ENCODE measurements at places on chromosomes 11 and 22.

DNA sequence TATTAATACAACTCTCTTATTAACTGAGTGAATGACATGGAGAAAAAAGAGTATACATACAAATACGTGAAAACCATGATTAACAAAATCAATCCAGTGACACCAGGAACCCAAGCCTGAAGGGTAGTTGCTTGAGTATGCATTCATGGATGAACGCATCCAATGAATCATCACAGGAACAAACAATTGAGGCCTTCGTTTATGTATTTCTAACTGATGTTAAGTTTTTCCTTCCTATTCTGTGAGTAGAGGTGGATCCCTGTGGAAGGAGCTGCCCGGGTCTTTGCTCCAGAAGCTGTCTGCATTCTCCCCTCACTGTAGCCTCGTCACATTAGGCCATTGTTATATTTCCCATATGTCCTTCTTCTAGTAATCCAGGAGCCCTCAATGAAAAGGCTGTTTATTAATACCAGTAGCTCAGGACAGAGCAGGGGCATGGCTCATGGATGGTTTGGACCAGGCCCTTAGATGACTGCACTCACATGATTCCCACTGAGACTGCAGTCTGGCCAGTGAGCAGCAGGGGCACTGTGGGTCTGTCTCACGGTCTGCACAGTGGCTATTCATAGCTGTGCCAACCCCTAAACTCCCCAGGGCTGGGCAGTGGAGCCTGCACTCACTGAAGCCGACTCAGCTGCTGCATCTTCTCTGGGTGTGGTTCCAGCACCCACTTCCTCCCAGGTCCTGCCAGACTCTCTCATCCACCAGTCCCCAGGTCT is 128.1 kb upstream of the TOP3B start:
- DNase-seq, result peak; percentile 88

- no peak for DNase-seq
These were observed 866.0 kb downstream of the BRD1 start for GRCh38 chr22:48961705-48962104.

DNA sequence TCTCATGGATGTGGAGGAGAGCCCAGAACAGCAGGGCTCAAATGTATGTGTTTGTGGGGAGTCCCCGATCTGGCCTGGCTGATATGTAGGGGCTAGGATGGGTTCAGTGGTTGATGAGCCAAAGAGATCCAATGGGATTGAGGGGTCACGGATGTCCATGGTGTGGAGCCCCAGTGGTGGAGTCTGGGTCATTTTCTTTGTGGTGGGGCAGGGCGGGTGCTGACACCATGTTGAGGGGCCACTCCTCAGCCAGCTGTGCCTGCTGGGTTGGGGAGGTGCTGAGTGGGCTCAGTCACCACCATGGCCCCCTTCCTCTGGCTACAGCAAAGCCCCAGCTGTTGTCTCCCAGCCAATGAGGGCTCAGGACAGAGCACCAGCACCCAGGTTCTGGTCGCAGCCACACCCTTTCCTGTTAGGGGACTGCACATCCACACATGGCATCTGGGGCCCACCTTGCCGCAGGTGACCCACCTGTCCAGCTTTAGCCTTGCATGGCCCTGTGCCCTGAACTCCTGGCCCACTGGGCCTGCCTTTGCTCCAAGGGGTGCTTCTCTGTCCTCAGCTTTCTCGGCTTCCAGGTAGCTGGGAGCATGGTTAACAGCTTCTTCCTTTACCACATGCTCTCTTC is 3.2 kb upstream of the GNAZ start:
- no peak for DNase-seq

- DNase-seq, result no peak
These were observed 4.1 kb downstream of the MARK2 start for GRCh38 chr11:63843041-63843440.

DNA sequence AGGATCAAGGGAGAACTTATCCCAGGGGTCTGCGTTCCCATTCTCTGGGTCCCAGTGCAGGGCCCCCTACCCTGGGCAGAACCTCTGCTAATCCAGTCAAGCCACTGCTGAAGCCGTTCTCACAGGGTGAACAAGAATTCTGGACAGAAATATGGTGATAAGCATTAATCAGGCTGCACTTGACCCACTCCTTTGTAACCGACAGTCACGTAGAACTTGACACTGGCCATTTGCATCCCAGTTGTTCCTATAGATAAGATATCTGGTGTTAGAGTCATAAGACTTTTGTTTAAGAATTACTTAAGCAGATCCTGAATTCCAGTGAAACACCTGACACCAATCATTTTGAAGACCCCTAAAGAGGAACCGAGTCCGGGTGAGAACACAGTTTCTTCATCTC is 107.5 kb upstream of the THY1 start:
- no peak for DNase-seq

DNA sequence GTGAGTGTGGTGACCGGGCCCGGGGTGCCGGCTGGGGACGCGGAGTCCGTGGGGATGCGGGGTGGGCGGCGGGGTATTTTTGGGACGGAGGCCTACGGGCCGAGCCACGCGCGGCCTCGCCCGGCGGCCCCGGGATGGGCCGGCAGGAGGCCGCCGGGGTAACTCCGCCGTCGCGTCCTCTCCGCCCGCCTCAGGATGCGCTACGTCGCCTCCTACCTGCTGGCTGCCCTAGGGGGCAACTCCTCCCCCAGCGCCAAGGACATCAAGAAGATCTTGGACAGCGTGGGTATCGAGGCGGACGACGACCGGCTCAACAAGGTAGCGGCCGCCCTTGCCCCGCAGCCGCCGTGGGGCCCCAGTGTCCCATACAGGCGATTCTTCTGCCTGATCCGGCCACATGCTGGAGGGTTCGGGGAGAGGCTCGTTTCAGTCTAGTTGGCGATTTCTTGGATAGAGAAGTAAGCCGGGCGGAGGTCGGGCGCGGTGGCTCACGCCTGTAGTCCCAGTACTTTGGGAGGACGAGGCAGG is 337 bp downstream of the RPLP2 start:
- no peak for DNase-seq

DNA sequence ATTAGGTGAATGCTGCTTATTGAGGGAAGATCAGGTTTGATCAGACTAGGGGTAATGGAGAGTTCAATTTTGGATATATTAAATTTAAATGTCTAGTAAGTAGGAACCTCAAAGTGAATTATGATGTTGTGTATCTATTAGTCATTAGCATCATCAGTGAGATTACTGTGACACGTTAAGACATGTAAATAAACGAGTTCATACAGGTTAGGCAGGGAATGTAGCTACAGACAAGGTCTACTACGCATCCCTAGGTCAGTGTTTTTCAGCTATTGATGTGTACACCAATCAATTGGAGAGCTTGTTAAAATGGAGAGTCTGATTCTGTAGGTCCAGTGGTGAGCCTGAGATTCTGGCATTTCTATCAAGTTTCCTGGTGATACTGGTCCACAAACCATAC is 120.1 kb upstream of the LRRC4C start:
- no peak for DNase-seq

DNA sequence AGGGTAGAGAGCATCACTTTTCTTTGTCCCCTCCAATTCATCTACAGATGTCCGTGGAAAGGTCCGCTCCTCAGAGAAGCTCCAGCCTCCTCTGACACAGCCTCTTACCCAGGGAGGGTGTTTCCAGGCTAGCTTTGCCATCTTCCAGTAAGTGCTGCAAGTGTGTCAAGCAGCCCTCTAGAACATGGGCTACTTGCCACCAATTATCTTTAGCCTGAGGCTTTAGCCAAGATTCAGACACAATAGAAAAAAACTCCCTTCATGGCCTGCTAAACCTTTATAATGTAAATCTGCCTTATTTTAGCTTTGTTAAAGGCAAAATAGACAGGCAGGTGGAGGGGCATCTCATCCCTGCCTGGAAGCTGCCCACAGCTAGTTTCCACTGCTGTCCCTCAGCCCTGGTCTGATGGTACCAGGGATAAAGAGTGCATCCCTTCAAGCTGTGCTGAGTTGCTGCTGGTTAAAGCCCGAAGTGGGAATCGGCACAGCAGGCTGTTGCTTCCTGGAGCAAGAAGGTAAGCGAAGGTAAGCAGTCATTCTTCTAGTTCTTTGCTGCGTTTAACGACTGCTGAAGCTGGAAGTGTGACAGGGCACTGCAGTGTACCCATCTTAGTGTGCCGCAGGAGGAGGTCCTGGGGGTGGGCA is 190.1 kb upstream of the E2F8 start:
- no peak for DNase-seq

- DNase-seq, result peak; percentile 85
These were observed 30.0 kb downstream of the ARAP1 start for GRCh38 chr11:72722050-72722748.

DNA sequence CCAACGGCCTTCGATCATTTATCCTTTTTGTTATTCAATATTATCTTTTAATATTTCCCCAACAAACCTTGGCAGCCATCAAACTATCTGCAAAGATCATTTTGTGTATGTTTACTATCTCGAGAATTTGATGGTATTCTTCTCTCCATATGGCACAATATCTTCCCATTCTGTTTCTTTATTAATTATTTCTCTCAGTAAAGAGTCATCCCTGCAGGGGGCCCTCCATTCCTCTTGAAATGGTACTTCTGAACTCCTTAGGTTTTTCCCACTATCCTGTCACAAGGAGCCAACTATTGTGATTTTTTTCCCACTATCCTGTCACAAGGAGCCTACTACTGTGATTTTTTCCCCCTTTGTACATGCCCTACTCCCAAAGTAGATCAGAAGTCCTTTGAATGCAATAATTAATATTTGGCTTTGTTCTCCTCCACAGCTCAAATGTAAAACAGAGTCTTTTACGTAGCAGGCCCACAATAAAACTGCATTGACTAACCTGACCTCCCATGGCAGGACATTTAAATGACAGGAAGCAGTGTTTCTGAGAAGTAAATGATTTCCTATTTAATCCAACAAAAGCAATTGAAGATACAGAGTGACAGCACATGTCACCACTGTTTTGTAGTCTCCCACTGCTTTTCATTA is 43.3 kb downstream of the PDGFD start:
- DNase-seq, result peak; percentile 4

- peak; percentile 52 for DNase-seq
These were observed 29.4 kb downstream of the GUCD1 start for GRCh38 chr22:24525416-24526037.

- DNase-seq, result peak; percentile 86
These were observed 20.0 kb downstream of the DAGLA start for GRCh38 chr11:61700212-61700611.

GRCh38 chr11:9103542-9104276 is 12.3 kb upstream of the SCUBE2 start:
- DNase-seq, result no peak

DNA sequence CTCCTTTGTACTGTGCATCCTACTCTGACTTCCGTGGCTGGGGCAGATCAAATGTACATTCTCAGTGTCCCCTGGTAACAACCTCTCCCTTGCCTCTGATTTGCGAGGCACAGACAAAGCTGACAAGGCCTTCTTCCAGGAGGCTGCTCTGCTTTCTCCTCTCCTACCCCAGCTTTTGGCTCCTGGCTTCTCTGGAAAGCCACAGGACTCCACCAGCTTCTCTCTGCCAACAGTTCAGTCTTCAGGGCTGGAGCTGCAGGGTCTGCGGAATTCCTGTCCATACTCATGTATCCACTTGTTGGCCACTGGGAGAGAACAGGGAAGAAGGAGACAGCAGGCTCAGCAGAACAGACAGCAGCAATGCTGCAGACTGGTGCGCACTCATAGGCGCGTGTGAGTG is 44.4 kb downstream of the P4HA3 start:
- no peak for DNase-seq

- DNase-seq, result no peak
These were observed 296.9 kb downstream of the KIRREL3 start for GRCh38 chr11:126703662-126704061.

DNA sequence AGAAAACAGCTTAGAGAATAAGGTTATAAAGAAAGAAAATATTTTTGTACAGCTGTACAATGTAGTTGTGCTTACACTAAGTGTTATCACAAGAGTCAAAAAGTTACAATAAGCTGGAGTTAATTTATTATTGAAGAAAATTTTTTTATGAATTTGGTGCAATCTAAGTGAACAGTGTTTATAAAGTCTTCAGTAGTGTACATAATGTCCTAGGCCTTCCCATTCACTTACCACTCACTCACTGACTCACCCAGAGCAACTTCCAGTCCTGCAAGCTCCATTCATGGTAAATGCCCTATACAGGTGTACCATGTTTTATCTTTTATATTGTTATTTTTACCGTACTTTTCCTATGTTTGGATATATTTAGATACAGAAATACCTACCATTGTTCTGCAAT is 34.7 kb downstream of the GDPD4 start:
- DNase-seq, result no peak

DNA sequence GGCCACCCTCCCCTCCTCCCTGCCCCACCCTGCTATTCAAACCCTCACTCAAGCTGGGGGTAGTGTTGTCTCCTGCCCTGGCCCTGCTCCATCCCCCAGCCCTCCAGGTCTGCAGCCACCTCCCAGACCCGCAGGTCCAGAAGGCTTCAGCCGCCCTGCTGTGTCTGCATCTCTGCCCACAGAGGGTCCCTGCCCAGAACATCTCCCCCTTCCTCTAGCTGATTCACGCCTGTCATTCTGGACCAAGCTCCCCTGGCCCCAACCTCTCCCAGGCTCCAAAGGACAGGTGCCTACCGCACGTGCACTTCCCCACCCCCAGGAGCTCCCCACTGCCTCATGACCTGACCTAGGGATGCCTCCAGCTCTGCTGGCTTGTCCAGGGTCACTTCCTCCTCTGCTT is 16.0 kb upstream of the SHISAL1 start:
- DNase-seq, result no peak

DNA sequence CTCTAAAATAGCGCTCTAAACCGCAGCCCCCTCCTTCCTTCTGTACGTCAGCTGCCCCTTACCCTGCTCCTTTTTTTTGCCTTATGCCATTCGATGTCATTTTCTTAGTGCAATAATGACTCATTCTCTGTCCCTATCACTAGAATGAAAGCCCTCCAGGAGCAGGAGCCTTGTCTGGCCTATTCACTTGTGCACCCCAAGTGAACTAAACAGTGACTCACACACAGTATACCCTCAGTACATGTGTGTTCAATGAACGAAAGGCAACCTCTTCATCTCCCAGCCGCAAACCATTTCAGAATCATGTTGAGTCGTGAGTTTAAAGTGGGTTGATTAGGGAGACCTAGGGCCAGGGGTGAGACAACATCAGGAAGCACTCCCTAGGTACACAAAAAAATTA is 50.7 kb upstream of the SPATA19 start:
- DNase-seq, result no peak

- no peak for DNase-seq
These were observed 573.9 kb upstream of the KIRREL3 start for GRCh38 chr11:127574478-127574877.

- DNase-seq, result no peak
These were observed 414.2 kb downstream of the LRRC4C start for GRCh38 chr11:41045266-41045665.

- no peak for DNase-seq
These were observed 5.2 kb downstream of the SBF1 start for GRCh38 chr22:50469377-50470305.

All from ACHN (cell line).